ENCODE measurements at places on chromosomes 11 and 22. TPM values are rescaled to one million over a fixed set of nuclear protein-coding genes. Genes with fewer than 3 reads are reported as not detected.

Gene CCDC188
- not detected for total RNA-seq

Gene SMIM35
- not detected for total RNA-seq

Gene ACRV1
- total RNA-seq, result 0.31 TPM

Gene ZC3H12C
- 32.0 TPM for total RNA-seq

Gene DNAJB7
- not detected for total RNA-seq

Gene CDCA5
- 2.0 TPM for total RNA-seq

Gene GAL3ST1
- total RNA-seq, result 0.94 TPM

GRCh38 chr22:47166446-47167016, 404.1 kb downstream of the TBC1D22A start:
- no peak for DNase-seq

DNA sequence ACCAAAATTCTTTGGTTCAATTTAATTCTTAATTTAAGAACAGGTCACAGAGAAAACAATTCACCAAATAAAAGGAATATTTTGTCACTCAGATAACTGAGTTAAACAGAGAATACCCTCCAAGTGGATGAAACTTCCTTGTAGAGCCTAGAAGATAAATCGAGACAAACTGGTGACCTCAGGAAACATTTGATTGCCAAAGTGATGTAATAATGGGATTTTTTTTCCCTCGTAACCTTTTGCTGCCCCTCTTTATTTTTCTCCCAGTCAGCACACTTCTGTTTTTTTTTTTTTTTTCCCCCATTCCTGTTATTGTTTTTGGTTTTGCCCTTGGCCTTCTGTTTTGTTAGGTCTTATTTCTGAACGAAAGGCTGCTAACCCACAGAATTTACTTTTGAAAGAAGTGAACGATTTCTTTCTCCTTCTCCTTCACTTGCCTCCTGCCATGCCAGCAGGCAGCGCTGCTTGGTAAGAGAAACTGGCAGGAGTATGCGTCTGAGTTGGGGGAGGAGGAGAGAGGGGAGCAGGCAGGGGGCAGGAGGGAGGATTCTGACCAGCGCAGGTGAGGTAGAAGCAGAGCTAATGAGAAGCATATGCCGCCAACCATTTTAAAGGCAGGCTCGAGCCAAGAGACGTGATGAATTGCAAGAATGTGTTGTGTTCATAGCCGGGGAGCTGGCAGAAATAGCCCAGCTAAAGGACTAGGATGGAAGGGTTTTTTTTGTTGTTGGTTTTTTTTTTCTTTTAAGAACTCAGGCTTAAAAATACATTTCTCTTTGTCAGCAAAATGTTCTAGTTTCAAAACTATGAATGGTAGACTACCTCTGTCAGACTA, 121.9 kb upstream of the MTMR2 start:
- peak; percentile 22 for DNase-seq

- DNase-seq, result no peak
These were observed 765.4 kb upstream of the ANO3 start for GRCh38 chr11:25566298-25567200.

DNA sequence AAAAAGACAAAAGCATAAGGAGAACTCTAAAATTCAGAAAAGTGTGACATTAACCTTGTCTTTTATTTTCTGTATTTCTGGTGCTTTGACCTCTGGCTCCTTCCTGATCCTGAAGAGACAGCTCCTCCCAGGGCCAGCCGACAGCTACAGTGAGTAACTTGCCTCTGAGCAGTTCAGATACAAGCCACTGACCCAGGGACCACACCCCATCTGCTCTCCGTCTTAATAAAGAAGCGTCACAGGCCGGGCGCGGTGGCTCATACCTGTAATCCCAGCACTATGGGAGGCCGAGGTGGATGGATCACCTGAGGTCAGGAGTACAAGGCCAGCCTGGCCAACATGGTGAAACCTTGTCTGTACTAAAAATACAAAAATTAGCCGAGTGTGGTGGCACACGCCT, 6.5 kb downstream of the MLC1 start:
- DNase-seq, result no peak

DNA sequence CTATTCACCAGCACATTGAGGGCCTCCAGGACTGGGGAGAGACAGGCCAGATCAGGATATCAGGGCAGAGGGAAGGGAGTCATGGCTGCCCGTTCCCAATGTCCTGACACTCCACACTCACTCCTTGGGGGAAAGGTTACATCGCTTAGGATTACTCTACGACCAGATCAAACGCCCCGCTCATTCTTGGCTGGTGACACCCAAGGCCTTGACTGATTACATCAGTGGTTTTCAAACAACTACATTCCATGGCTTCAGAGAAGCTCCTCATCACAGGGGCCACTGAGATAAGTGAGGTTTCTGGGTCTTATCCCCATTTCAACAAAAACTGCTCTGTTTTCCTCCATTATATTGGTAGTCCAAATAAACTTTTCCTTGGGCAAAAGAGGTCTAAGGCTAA, 15.0 kb downstream of the UBE2L6 start:
- no peak for DNase-seq

DNA sequence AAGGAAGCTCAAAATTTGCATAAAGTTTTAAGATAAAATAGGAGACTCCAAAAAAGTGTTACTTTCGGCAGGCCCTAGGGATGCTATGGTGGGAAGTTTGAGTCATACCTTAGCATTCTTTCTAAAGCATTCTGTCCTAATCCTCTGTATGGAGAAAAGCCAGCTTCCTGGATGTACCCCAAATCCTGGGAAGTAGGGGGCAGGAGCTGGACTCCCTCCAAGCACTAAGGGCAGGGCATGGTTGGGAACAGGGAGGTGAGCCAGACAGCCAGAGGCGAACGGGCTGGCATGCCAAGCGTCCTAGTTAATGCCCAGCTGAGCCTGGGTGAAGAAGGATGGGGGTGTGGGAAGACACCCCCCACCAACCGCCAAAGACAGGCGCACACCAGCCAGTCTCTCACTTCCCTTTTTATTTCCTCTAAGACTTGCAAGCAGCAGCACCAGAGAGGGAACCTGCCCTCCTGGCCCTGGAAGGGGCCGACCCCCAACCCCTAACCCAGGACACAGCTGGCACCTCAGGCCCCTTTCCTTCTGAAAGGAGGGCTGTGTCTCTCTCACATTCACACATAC, 23.9 kb downstream of the RTN4RL2 start:
- DNase-seq, result no peak

- DNase-seq, result no peak
These were observed 89.5 kb downstream of the WNT7B start for GRCh38 chr22:45887202-45888131.

DNA sequence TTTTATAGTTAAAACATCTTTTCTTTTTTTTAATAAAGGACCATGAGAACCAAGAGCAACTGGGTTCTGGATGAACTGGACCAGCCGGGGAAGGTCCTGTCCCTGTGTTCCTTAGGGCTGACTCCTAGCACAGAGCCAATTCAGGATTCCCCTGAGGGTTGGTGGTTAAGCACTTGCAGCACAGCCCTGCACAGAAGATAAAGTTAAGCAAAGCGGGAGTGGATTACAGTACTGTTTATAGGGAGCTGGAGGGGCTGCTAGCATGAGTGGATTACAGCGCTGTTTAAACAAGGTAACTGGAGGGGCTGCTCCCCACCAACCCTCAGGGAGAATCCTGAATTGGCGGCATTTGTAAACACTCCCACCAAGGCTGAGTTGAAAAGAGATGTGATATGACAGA, 90.6 kb downstream of the CELSR1 start:
- no peak for DNase-seq

DNA sequence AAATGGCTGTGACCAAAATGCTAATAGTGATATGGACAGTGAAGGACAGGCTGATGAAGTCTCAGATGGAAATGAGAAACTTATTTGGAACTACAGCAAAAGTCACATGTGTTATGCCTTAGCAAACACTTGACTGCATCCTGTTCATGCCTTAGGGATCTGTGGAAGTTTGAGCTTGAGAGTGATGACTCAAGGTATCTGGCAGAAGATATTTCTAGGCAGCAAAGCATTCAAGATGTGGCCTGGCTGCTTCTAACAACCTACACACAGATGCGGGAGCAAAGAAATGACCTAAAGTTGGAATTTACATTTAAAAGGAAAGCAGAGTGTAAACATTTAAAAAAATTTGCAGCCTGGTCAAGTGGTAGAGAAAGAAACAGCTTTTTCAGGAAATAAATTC, 28.1 kb upstream of the CD81 start:
- DNase-seq, result no peak

GRCh38 chr11:77602381-77603088, 12.8 kb downstream of the AQP11 start:
- DNase-seq, result no peak

GRCh38 chr11:28536504-28537267, 428.5 kb downstream of the METTL15 start:
- no peak for DNase-seq

DNA sequence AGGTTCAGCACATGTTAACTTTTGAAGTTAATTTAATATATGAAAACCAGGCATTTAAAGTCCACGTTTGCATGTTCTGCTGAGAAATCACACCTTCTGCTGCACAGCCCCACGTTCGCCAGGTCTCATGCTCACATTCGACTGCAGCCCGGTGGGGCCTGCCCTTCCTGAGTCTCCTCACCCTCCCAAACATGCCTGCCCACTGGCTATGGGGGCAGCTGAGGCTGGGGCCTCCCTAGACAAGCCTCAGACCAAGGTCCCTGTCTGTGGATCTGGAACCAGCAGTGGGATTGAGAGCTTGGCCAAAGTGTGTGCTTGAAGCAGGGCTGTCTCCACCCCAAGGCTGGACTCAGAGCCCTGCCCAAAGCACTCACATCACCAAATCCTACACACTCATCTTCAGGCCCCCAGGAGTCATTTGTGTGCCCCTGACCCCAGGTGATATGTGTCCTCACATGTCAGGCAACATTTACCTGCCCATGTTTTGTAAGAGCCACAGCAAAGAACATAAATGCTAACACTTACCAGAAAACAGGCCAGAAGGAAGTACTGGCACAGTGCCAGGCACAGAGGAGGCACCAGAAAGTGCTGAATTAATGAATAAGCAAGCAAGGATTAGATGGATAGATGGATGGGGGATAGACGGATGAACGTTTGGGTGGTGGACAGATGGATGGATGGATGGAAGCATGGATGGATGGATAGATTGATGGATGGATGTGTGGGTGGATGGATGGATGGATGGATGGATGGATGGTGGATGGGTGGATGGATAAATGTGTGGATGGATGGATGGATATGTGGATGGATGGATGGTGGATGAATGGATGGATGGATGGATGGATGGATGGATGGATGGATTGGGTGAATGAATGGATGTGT, 9.4 kb upstream of the FADD start:
- DNase-seq, result no peak

- DNase-seq, result no peak
These were observed 59.9 kb downstream of the APIP start for GRCh38 chr11:34856251-34856650.
